Neural progenitor cell (in vitro differentiated cells): ENCODE measurements at places on chromosomes 7 and 10.
A peak's percentile ranks its signal among the peaks of the same experiment; 100 is the strongest.

GRCh38 chr7:20236790-20237189 is 19.6 kb upstream of the MACC1 start:
- no peaks in the 10 kb centered on the region for H3K27me3 ChIP-seq
- no peaks in the 10 kb centered on the region for H3K36me3 ChIP-seq
- DNase-seq: no peak
- H3K4me1 ChIP-seq: no peaks in the 10 kb centered on the region
- H3K4me3 ChIP-seq: no peak overlapping the region

- H3K27me3 ChIP-seq: no peaks in the 10 kb centered on the region
- no peak for DNase-seq
- H3K4me1 ChIP-seq: no peaks in the 10 kb centered on the region
These were observed 32.0 kb downstream of the SHOC2 start for GRCh38 chr10:110951381-110951780.

DNA sequence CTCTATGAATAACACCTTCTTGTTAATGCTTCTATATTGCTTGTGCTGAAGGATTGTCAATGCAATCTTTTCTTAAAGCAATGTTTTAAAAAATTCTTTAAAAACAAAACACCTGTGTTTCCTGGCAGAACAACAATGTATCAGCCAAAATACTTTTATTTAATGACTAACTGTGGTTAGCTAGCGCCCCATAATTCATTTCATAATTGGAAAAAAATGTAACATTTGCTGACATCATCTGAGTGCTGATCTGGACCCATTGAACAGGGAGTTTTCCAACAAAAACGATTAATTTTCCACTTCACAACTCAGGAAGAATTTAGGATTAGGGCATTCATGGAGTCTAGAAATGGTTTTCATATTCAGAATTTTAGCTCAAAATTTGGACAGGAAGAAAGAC is 137.6 kb upstream of the CDK6 start:
- no peak overlapping the region for H3K27ac ChIP-seq
- no peak overlapping the region for H3K4me3 ChIP-seq
- H3K4me1 ChIP-seq: no peaks in the 10 kb centered on the region

GRCh38 chr10:26550774-26551526 is 112.8 kb downstream of the APBB1IP start:
- H3K4me1 ChIP-seq: no peaks in the 10 kb centered on the region
- DNase-seq: peak; percentile 42
- H3K36me3 ChIP-seq: no peaks in the 10 kb centered on the region
- H3K4me3 ChIP-seq: no peak overlapping the region
- H3K27ac ChIP-seq: no peak overlapping the region

DNA sequence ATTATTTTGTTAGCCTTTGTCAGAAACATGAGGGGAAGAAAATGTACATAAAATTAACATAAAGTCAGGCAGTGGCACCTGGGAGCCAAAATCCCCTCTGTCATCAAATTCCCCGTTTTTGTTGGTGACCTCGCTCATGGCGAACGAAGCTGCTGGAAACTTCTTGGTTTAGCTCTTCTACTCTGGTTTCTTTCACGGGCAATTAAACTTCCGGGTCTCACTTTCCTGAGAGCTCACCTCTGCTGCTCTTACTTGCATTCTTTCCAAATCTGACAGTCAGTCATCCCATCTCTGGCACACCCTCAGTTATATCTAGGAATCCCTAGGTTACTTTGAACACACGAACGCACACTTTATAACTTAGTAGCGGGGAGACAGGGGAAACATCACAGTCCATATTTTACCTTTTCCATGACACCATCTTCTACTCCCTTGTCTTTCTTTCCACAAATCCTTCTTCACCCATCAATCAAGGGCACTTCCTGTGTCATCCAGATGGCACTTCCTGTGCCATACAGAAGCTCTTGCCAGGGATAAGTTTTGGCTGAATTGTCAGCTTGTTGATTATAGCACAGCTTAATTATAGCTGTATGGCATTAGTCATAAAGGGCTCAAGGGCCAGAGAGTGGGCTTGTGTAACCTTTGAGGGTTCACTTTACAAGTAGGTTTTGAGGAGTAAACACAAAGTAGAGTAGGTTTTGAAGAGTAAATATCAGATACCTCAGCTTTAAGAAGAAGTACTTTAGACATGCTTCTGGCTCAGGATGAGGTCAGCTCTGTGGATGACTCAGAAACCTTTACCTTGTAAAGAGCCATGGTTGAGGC is 105.1 kb downstream of the GATA3 start:
- no peak overlapping the region for H3K27ac ChIP-seq
- H3K36me3 ChIP-seq: no peaks in the 10 kb centered on the region
